Melanocyte of skin (primary cell): ENCODE measurements at places on chromosomes 3 and 15. TPM values are rescaled to one million over a fixed set of nuclear protein-coding genes. Genes with fewer than 3 reads are reported as not detected.

NCEH1 gene
- 4.1 and 5.1 TPM in 2 replicates for total RNA-seq

KBTBD12 gene
- not detected in 2 replicates for total RNA-seq

GPR176 gene
- total RNA-seq, result 8.8 and 12.3 TPM in 2 replicates

GCHFR gene
- total RNA-seq, result 1.7 and 2.5 TPM in 2 replicates

ATP13A5 gene
- total RNA-seq, result not detected in 2 replicates

TUSC2 gene
- total RNA-seq, result 18.5 and 24.1 TPM in 2 replicates

ILDR1 gene
- not detected in 2 replicates for total RNA-seq

IL12A gene
- 1.1 and 2.3 TPM in 2 replicates for total RNA-seq

ANKRD34C gene
- not detected in 2 replicates for total RNA-seq

SPTSSB gene
- not detected in 2 replicates for total RNA-seq

EXD1 gene
- total RNA-seq, result not detected in 2 replicates

GPR87 gene
- not detected in 2 replicates for total RNA-seq

CNTN3 gene
- total RNA-seq, result under 0.01 and 0.93 TPM in 2 replicates

ERICH6 gene
- total RNA-seq, result not detected in 2 replicates

SMAD6 gene
- total RNA-seq, result 0.33 and 0.62 TPM in 2 replicates

BHLHE40 gene
- 73.0 and 93.4 TPM in 2 replicates for total RNA-seq

CADM2 gene
- not detected in 2 replicates for total RNA-seq

ROPN1 gene
- 5.3 and 7.1 TPM in 2 replicates for total RNA-seq

CCR5 gene
- not detected in 2 replicates for total RNA-seq

AGBL1 gene
- total RNA-seq, result 0.69 and 0.73 TPM in 2 replicates

XCR1 gene
- not detected in 2 replicates for total RNA-seq

ZNF774 gene
- 0.77 and 1.00 TPM in 2 replicates for total RNA-seq

IMP3 gene
- 111 and 116 TPM in 2 replicates for total RNA-seq
